ENCODE measurements at places on chromosomes 2 and 18. TPM values are rescaled to one million over a fixed set of nuclear protein-coding genes. Genes with fewer than 3 reads are reported as not detected.
A peak's percentile ranks its signal among the peaks of the same experiment; 100 is the strongest.

Gene PSMD14
- 50.3 TPM for total RNA-seq

Gene PLCD4
- total RNA-seq, result 1.0 TPM

Gene MROH2A
- total RNA-seq, result not detected

Gene ACMSD
- not detected for total RNA-seq

Gene ALPP
- not detected for total RNA-seq

Gene DES
- total RNA-seq, result 62.5 TPM

Gene GNAL
- 7.4 TPM for total RNA-seq

Gene EFHD1
- total RNA-seq, result 18.0 TPM

Gene SERPINB3
- total RNA-seq, result not detected

Gene MRPL33
- total RNA-seq, result 71.1 TPM

- DNase-seq, result peak; percentile 49
Measured at GRCh38 chr2:2881499-2881898, 496.1 kb downstream of the EIPR1 start.

DNA sequence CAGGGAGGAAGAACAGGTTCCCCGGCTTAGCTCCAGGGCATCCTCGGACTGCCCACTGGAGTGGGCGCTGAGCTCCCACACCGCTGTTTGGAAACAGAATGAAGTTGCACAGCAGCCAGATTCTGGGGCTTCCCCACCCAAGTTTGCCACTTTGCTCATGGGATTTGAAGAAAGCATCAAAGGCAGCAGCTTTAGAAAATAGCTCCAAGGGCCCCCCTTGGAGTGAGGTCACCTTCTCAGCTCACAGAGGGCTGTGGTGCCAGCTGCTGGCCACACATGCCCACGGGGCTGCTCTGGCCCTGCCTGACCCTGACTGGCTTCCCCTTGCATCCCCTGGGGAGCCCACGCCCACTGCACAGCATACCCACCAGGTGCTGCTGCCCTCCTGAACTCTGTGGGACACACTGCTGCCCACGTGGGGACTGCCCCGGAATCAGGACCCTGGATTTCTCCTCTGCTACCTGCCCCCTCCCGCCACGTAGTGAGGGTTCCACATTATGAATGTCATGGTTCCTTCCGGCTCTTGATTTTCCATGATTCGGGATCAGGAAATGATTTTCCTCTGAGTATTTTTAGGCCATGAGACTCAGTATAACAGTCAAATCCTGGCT, 70.3 kb downstream of the TGOLN2 start:
- DNase-seq, result no peak

- no peak for DNase-seq
Measured at GRCh38 chr2:169741-170140, 94.1 kb downstream of the SH3YL1 start.

- DNase-seq, result no peak
Measured at GRCh38 chr2:122329278-122329677, 573.8 kb downstream of the TSN start.

GRCh38 chr2:163594497-163594896, 141.3 kb downstream of the FIGN start:
- no peak for DNase-seq

- DNase-seq, result no peak
Measured at GRCh38 chr2:179107737-179108136, 57.8 kb upstream of the CCDC141 start.

DNA sequence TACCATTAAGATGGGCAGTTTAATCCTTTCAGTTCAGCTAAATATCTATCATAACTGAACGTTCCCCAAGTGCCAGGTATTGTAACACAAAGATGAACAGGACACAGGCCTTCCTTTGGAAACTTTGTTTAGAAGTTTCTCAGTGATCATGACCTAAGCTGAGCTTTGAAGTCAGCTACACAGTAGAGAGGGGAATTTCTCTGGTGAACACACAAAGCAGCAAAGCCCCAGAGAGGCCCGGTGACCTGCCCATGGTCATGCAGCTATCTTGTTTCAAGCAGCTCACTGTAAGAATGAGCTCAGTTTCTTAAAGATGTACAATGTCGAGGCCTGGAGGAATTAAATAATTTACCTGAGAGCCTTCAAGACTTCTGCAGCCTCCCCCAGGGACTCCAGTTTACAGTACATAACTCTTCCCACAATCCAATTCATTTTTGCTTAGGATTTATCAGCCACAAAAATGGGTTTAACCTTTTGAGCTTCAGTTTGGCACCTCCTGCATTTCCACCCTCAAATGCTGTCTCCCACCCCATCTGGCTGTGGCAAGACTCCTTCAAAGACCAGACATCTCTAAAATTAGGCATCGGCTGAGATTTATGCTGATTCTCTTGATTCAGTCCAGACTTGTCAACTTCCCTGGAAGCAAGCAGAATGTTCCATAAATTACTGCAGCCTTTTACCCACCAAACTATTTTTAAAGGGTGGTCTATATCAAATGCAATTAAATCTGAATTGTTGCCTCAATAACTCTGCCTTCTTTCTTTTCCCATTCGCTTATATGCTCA, 325.6 kb downstream of the TXNL1 start:
- DNase-seq, result no peak

DNA sequence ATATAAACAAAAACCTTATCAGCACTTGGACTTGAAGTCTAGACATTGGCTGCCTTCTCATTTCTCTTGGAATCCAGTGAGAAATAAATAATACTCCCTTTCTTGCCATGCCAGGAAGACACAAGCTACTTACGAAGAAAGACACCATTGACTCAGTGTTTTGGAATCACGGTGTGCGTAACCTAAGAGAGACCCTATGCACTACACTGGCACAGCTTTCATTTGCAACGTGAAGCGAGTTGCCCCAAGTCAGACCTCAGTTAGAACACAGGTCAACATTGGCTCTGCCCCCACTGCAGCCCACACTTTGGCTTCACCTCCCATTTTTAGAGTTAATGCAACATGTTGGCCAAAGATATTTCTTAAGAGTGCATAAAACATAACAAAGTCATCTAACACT, 54.2 kb downstream of the PIEZO2 start:
- DNase-seq, result no peak

DNA sequence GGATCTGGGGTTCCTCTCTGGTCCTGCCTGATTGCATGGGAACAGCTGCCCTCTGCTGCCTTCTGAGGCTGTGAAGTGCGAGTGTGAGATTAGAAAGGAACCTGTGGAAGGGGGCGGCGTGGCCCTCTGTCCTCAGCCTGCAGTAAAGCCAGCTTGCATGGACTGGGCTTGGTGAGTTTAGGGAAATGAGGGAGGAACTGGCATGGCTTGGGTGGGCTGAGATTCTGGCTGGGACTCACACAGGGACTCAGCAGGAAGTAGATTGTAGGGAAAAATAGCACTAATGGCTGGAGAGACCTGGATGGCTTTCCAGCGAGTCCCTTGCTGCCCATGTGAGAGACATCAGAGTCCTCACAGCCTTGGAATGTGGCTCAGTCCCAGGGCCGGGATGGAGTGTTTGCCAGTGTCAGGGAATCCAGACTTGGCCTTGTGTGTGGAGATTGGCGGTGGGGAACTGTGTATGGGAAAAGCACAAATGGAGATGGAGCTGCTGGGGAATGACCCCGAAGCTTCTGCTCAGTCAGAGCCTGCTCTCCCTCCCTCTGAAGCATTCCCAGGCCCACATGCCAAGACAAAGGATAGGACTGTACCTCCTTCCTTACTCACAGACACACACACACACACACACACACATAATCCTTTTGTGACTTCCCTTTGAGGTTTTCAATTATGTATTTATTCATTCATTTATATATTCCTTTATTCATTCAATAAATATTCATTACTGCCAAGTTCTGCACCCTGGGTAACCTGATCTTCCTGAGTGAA, 115.4 kb downstream of the ACAA2 start:
- no peak for DNase-seq

DNA sequence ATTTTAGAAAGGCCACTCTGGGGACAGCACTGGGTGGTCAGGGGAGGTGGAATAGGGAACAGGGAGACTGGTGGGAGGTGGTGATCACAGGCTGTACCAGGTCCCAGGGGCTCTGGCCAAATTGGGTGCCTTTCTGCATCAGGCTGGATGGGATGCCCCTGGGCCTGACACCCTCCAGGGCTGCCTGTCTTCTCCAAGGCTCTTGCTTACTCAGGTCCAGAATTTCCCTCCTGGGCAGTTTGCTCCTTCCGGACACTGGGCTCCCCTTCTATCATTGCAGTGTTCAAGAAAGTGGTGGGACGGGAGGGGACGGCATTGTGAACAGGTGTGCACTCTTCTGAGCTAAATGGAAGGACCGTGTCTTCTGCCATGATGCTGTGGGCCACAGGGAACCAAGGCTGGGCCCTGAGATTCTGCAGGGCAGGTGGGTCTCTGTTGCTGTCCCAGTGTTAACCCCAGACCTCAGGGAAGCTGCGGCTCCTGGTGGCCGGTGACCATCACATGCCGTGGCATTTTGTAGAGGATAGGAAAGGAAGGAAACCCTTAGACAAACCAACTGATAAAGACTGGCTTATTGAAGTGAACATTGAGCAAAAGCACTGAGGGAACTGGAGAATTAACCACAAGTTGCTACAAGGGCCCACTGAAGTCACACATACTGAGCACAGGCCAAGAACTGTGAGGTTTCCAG, 93.7 kb upstream of the HS6ST1 start:
- peak; percentile 64 for DNase-seq

DNA sequence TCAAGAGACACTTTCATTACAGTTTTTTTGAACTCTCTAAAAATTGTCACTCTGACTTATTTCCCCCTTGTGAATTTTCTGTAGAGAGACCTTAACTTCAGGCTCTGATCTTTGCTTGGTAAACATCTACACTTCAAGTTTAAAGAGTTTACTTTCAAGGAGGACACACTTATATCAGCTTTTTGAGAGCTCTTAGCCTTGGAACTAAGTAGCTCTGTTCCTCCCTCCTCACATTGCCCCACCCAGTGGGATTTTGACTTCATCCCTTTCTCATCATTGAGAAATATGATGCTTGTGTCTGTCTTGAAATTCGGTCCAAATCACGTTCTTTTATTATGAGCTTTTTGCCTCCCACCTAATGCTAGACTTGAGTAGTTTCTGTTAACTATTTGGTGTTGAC, 433.4 kb upstream of the MEIS1 start:
- no peak for DNase-seq

DNA sequence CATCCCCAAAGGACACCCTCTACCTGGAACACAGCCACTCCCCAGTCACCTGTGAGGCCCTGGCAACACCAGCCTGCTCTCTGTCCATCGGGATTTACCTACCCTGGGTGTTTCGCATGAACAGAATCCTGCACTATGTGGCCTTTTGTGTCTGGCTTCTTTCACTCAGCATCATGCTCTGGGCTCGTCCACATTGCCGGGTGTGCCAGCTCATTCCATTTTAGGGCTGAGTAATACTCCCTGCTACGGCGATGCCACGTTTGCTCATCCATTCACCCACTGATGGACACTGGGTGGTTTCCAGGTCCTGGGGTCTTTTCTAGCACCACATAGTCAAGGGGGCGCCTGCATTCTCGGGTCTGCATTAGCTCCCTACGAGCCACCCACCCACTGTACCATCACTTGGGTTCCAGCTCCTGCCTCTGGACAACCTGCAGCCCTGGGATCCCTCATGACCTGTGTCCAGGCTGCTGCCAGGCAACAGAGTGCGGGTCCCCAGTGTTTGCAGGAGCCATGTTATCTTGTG, 22.0 kb downstream of the KCNF1 start:
- DNase-seq, result no peak

DNA sequence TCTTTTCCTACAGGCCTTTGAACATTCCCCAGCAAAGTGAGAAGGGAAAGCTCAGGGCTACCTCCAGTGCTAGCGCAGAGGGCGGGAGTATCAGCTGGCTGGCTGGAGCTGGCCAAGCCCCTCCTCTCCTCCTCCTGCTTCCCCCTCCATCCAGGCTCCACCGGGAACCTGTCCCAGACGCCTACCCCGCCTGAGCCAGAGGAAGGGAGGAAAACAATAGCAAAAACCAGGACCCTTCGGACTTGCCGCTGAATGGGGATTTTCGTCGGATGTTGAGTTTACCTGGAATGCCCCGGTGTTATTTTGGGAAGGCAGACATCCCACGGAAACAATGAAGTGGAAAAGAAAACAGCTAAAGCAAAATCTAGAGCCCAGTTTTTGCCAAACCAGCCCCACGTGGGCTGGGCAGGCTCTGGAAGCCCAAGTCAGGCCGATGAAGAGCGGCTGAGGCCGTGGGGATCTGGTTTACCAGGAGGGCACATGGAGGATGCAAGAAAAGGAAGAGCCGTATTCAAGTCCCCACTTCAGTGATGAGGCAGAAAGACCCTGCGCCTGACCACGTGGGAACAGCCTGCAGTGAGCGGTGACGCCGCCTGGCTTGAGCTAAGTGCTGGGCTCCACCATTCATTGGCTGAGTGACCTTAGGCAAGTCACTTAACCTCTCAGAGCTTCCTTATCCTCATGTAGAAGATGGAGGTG, 100.4 kb upstream of the LCLAT1 start:
- no peak for DNase-seq

GRCh38 chr18:61988100-61988499, 95.3 kb upstream of the RNF152 start:
- DNase-seq, result no peak

- DNase-seq, result no peak
Measured at GRCh38 chr2:132604561-132604960, 65.4 kb downstream of the LYPD1 start.

DNA sequence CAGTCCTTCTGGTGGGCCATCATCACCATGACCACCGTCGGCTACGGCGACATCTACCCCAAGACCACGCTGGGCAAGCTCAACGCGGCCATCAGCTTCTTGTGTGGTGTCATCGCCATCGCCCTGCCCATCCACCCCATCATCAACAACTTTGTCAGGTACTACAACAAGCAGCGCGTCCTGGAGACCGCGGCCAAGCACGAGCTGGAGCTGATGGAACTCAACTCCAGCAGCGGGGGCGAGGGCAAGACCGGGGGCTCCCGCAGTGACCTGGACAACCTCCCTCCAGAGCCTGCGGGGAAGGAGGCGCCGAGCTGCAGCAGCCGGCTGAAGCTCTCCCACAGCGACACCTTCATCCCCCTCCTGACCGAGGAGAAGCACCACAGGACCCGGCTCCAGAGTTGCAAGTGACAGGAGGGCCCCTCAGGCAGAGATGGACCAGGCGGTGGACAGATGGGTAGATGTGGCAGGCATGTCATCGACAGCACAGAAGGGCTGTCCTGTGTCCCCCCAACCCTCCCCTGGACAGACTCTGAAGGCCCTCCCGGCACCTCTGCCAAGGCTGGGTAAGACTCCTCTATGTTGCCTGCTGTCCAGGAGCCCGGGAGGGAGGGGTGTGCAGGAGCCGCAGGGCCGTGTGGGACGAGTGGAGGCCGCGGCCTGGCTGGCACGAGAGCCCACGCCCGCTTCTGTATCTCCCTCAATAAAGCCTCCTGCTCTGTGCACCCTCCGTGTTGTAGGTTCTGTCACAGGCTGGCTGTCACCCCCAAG, 2.0 kb downstream of the KCNF1 start:
- DNase-seq, result peak; percentile 80

GRCh38 chr2:170715062-170715931, at the start of gene SP5:
TSS of gene SP5 (plus strand) at chr2:170715337. CDS start at chr2:170715513, 176 bp downstream.
- no peak for DNase-seq

GRCh38 chr2:120820953-120821279, 85.2 kb downstream of the GLI2 start:
- no peak for DNase-seq

DNA sequence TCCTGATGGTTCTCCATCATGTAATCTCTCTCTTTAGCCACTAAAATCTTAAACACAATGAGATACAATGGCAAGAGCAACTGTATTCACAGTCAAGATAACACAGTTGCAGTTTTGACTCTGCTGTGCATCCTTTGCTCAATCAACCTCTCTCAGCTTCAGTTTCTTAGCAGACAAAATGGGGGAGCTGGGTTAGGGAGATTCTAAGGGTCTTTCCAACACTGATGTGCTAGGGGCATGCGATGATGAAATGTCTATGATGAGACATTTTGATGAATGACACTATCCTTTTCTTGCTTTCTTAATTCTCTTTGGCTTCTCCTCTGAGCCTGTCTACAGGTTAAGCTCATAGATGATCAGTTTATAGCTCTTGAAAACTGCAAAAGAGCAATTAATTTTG, 1.1 kb downstream of the SERPINB10 start:
- DNase-seq, result no peak
